ENCODE measurements at places on chromosomes 5 and 9.

GRCh38 chr9:95027914-95028852 is 289.3 kb downstream of the FANCC start:
- H3K27ac ChIP-seq: no peak overlapping the region
- no peak for DNase-seq
- H3K36me3 ChIP-seq: no peaks in the 10 kb centered on the region
- no peak overlapping the region for H3K4me3 ChIP-seq
- H3K27me3 ChIP-seq: no peaks in the 10 kb centered on the region

GRCh38 chr9:37692622-37693221 is 42.0 kb downstream of the FRMPD1 start:
- no peak for DNase-seq
- H3K4me3 ChIP-seq: no peak overlapping the region
- peaks cover 25% of the 10 kb centered on the region for H3K4me1 ChIP-seq
- no peak overlapping the region for H3K27ac ChIP-seq
- no peaks in the 10 kb centered on the region for H3K36me3 ChIP-seq

- H3K4me1 ChIP-seq: no peaks in the 10 kb centered on the region
- H3K27ac ChIP-seq: no peak overlapping the region
- no peak for DNase-seq
- H3K4me3 ChIP-seq: no peak overlapping the region
- H3K27me3 ChIP-seq: no peaks in the 10 kb centered on the region
These were observed 287.0 kb downstream of the GAS1 start for GRCh38 chr9:86660146-86660943.

- H3K4me1 ChIP-seq: no peaks in the 10 kb centered on the region
- no peaks in the 10 kb centered on the region for H3K36me3 ChIP-seq
- DNase-seq: no peak
- H3K27ac ChIP-seq: no peak overlapping the region
- no peak overlapping the region for H3K4me3 ChIP-seq
These were observed 270.9 kb upstream of the ANKH start for GRCh38 chr5:15142458-15142857.

GRCh38 chr9:99143655-99144054 is 38.7 kb downstream of the TGFBR1 start:
- no peaks in the 10 kb centered on the region for H3K36me3 ChIP-seq
- no peaks in the 10 kb centered on the region for H3K27me3 ChIP-seq

DNA sequence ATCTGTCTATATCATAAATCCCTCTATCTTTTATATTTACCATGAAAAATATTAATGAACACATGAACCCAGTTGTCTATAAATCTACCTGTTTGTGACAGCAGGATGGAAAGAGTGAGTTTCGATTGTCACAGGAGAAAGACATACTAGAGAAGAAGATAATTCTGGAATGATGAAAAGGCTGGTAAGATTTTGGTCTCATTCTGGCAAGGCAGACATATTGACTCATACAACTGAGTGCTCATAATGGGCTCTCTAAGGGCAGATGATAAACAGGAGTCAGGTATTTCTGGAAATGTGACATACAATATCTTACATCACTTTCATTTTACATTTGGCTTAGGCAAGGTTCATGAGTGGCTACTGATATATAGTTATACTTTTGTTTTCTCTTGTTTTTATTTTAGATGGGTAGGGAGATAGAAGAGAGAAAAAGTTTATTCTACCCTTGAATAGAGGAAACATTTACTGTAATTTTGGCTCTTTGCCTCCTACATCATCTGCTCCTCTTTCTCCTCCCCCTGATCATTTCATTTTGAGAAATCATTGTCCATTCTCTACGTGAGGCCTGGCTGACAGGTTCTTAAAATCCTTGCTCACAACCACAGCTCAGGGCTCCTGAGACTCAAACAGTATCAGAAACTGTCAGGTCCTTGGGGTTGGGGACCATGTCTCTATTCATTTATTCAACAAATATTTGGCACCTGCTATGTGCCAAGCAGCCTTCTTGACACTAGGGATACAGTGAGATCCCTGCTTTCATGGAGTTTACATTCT is 14.4 kb downstream of the ELOVL7 start:
- H3K27me3 ChIP-seq: no peaks in the 10 kb centered on the region
- peaks cover 38% of the 10 kb centered on the region for H3K4me1 ChIP-seq
- peak; percentile 20 for DNase-seq
- no peak overlapping the region for H3K4me3 ChIP-seq
